Panc1 (cell line): ENCODE measurements at places on chromosomes 16 and 17. TPM values are rescaled to one million over a fixed set of nuclear protein-coding genes. Genes with fewer than 3 reads are reported as not detected.

Gene TNFRSF13B
- not detected for total RNA-seq

Gene SLC5A2
- total RNA-seq: 0.15 TPM

Gene KRTAP9-4
- total RNA-seq: not detected

Gene SCGB1C2
- total RNA-seq: not detected

Gene ZSCAN10
- total RNA-seq: 0.21 TPM

Gene SLC16A5
- 46.6 TPM for total RNA-seq

Gene KRT27
- total RNA-seq: not detected

Gene CD7
- total RNA-seq: 0.77 TPM

Gene TLCD2
- 7.0 TPM for total RNA-seq

Gene NLGN2
- total RNA-seq: 33.6 TPM

Gene CCL17
- not detected for total RNA-seq

Gene HES7
- 4.0 TPM for total RNA-seq

Gene SMIM36
- not detected for total RNA-seq

Gene C16orf92
- not detected for total RNA-seq

Gene KCNJ16
- not detected for total RNA-seq

Gene CPHXL2
- total RNA-seq: not detected

Gene ACAP1
- total RNA-seq: 2.7 TPM

Gene GNAO1
- total RNA-seq: 33.4 TPM

Gene TBC1D3G
- total RNA-seq: 0.15 TPM

Gene AOC3
- 0.21 TPM for total RNA-seq

Gene KRTAP4-4
- total RNA-seq: not detected

Gene CLEC3A
- 0.23 TPM for total RNA-seq

Gene KCNG4
- total RNA-seq: not detected
